GM04503 (cell line): ENCODE measurements at places on chromosomes 16 and 17.

- no peak for DNase-seq
Observed at GRCh38 chr16:23345237-23345636, 43.1 kb downstream of the SCNN1B start.

- no peak for DNase-seq
Observed at GRCh38 chr16:62816971-62817519, 780.8 kb upstream of the CDH8 start.

DNA sequence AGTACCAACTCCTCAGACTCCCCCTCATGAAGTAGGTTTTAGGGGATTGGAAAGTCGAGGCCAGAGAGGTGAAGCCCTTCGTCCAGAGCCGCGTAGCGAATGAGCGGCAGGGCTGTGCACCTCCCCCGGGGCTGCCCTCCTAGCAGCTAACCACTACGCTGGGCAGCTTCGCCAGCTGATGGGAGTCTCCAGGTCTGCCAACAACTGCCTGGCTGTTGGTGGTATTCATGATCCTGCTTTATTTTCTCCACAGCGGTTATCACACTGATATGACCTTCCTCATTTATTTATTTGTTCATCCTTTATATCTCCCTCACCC is 773 bp upstream of the NETO2 start:
- DNase-seq = no peak

DNA sequence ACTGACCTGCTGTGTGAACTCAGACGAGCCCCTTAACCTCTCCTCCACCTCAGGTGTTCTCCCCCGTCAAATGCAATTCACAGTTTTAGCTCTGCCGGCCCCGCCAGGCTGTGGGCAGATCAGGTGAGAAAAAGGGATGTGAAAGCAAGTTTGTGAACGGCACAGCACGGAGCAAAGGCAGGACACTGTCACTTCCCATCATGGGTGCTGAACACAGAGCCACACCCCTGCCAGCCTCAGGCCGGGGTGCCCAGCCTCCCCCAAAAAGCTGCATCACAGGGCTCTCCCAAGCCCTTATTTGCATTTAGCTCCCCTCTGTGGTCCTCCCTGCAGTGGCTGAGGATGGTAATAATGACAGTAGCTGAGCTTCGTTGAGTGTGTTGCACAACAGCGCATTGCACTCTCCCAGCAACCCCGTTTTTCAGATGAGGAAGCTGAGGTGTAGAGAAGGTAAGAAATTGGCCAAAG is 88.8 kb upstream of the TNRC6C start:
- DNase-seq = no peak

GRCh38 chr16:27289669-27290068 is 21.1 kb upstream of the NSMCE1 start:
- DNase-seq = no peak

- DNase-seq = no peak
Observed at GRCh38 chr16:143047-143446, 4.6 kb upstream of the NPRL3 start.

DNA sequence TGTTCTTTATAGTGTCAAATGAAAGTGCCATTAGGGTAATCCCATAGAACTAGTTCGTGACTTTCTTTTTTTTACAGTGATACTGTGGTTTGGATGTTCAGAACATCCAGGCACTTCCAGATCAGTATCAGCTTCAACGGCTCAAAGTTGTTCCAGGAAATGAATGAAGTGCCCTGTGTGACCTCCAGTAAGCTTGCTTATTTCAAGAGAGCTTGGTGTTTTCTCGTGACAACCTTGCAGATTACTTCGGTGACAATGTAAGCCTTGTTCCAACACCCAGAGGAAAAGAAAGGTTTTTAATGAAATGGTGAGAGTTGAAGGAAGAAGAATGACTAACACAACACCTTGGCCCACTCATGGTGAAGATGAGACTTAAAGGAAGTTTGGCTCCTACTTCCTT is 16.0 kb upstream of the KCNJ16 start:
- DNase-seq = no peak

- no peak for DNase-seq
Observed at GRCh38 chr17:35297666-35298065, 54.8 kb downstream of the SLFN5 start.

GRCh38 chr16:31693733-31694132 is 166.0 kb downstream of the AHSP start:
- DNase-seq = no peak

DNA sequence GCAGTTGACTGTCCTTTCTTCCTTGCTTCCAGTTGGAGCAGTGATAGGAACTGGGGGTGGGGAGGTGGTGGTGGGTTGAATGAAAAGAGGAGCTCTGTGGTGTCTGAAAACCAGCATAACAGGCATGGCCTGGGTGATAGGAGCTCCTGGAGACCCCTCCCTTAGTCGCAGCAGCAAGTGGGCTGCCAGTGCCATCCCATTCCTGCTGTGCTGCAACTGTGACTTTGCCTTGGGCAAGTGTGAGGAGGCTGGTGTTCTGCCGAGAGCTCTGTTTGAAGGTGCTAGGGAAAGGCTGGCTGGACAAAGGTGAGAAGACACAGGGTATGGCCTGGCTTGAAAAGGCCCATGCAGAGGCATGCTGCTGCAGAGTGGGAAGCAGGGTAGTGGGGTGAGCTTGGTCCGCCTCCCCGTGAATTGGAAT is 2.7 kb upstream of the CDK5R1 start:
- DNase-seq = no peak

DNA sequence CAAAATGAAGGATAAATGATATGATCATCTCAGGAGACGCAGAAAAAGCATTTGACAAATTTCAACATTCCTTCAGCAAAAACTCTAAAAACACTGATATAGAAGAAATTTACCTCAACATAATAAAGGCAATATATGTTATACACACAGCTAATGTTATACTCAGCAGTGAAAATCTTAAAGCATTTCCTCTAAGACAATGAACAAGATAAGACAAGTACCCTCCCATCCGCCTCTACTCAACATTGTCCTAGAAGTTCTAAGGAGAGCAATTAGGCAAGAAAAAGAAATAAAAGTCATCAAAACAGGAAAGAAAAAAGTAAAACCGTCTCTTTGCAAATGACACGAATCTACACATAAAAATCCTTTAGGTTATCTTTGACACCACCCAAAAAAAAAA is 1432.8 kb downstream of the CDH11 start:
- DNase-seq = no peak
